ENCODE measurements at places on chromosomes 1 and 21. TPM values are rescaled to one million over a fixed set of nuclear protein-coding genes. Genes with fewer than 3 reads are reported as not detected.

DNA sequence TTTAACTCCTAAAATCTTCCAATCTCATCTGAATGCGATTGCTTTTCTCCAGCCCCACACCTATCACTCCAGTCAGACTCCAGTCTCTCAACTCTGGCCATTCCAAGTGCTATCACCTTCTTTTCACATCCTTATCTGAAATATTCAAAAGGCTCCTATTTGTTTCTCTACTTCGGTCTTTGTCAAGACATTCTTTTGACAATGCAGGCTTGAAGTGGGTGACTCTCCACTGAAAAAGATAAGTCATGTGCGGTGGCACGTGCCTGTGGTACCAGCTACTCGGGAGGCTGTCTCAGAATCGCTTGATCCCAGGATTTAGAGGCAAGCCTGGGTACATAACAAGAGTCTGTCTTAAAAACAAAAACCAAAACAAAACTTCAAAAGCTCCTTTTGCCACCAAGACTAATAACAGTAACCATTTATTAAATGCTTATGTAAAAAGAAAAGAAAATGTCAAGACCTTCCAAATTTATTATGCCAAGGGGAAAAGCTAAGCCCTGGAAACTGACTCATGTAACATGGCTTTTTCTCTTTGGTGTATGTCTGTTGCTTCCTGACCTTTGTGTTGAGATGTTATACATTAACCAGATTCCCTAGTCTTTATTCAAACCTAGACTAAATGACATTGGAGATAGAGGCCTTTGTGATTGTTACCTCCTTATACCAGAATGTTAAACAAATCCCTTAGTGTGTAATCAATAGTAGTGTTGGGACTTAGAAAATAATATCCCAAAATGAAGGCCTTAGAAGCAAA lies 3.6 kb downstream of the ALG14 start:
- no peak for DNase-seq

The USP33 gene
- 84.9 TPM for polyA plus RNA-seq

DNA sequence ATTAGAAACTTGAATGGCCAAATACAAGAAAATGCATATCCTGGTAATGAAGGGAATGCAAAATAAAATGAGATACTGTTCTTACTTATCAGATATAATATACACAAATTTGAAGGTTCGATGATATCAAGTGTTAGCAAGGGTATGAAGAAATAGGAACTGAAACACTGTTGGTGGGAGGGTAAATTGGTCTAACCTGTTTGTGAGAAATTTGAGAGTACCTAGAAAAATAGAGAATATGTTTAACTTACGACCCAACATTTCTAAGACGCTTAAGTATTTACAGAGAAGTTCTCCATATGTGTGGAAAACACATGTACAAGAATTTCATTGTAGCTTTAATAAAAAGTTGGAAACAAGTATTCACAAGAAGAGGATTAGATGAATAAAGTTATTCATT lies 25.9 kb downstream of the ATG4C start:
- DNase-seq: no peak

The SMIM1 gene
- 4.6 TPM for polyA plus RNA-seq

DNA sequence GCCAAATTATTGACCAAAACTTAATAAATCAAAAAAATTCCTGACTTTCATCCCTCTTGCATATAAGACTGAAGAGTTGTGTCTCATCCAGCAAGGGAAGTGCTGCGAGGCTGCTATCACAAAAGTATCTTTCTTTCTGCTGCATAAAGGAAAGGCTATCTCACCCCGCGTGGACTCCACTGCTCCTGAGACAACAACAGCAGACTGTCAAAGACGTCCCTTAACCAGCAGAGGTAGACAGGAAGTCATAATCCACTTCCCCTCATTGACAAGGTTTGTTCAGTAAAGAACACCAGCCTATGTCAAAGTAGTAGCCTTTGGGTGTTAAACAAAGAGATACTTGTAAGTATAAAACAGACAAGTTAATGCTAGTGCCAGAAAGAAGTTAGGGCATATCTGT lies 29.4 kb downstream of the VPS26C start:
- no peak for DNase-seq

The PGLYRP4 gene
- polyA plus RNA-seq: not detected

The CGN gene
- 32.2 TPM for polyA plus RNA-seq

DNA sequence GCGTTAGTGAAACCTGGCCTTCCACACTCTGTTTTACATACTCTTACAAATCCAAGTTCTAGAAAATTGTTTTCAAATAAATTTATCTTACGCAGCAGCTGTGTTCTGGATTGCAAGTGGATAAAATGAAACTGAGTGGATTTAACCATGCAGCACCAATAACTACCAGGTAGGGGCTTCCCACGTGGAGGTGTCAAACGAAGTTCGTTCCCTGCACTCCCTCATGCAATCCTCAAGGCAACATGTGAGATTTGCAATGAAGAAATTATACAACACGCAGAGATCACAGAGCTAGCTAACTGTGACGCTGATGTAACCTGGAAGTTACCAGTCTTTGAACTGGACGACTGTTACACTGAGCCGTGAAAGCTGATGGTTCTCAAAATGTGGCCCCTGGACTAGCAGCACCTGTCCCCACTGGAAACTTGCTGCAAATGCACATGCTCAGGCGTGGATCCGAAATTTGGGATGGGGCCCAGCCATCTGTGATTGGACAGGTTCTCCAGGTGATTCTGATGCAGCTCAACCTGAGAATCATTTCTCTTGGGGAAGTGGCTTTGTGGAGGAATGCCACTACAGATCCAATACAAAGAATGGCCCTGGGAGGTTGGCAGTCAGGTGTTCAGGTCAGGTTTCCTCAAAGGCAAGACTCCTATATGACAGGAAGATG lies 36.3 kb downstream of the RSPH1 start:
- no peak for DNase-seq

- DNase-seq: peak; percentile 19
Observed at GRCh38 chr1:174743654-174744561, 255.8 kb upstream of the CACYBP start.

GRCh38 chr21:34189506-34189905 lies 116.1 kb downstream of the MRPS6 start:
- no peak for DNase-seq

DNA sequence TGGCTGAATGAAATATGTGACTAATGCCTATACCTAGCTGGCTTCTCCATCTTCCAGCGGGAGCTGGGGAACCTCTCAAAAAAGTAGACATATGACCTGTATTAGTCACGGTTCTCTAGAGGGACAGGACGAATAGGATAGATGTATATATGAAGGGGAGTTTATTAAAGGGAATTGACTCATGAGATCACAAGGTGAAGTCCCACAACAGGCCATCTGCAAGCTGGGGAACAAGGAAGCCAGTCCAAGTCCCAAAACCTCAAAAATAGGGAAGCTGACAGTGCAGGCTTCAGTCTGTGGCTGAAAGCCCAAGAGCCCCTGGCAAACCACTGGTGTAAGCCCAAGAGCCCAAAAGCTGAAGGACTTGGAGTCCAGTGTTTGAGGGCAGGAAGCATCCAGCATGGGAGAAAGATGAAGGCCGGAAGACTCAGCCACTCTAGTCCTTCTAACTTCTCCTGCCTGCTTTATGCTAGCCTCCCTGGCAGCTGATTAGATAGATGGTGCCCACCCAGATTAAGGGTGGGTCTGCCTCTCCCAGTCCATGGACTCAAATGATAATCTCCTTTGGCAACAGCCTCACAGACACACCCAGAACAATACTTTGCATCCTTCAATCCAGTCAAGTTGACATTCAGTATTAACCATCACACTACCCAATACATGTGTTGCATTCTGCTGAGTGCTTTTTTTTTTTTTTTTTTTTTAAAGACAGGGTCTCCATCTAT lies 19.6 kb downstream of the OLIG1 start:
- no peak for DNase-seq

DNA sequence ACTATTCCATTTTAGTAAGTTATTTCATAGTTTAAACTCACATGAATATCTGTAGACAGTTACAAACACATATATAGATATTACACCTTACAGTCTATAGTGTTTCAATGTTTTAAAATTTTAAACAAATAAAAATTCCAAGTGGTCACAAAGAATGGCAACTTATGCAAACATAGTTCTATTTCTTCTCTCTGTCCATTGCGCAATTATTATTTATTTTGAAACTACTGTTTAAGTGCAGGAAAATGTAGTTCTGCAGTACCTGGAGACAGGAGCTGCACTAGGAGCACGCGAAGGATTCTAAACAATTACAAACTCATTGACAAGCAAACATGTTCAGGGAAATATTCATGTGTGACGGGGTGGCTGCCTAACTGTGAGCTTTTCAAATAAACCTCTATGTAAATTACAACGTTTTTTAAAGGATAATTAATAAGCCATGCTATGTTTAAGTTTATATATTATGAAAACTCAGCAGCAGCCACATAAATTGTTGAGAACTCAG lies 312.0 kb upstream of the DUSP10 start:
- DNase-seq: no peak

The ATP13A2 gene
- 44.9 TPM for polyA plus RNA-seq

Measured in right lung (tissue), 10 donors.